ENCODE measurements at places on chromosomes 12 and 14.

DNA sequence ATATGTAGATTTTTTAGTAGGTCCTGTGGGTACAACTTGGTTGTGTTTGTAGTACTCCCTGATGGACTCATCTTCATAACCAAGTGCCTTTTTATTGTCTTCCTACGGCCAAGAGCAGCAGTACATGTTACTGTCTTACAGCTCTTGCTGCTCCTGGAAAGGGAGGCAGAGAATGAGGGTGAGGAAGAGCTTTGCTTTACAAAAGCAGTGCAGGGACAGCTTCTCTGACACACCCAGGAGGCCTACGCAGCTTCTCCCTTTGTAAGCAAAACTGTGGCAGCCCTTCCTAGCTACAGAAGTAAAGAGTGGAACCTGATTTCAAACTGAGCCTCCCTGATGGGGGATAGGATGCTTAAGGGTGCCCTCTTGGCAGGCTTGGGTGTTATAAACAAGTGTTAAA, 18.6 kb downstream of the MYRFL start:
- DNase-seq = no peak

DNA sequence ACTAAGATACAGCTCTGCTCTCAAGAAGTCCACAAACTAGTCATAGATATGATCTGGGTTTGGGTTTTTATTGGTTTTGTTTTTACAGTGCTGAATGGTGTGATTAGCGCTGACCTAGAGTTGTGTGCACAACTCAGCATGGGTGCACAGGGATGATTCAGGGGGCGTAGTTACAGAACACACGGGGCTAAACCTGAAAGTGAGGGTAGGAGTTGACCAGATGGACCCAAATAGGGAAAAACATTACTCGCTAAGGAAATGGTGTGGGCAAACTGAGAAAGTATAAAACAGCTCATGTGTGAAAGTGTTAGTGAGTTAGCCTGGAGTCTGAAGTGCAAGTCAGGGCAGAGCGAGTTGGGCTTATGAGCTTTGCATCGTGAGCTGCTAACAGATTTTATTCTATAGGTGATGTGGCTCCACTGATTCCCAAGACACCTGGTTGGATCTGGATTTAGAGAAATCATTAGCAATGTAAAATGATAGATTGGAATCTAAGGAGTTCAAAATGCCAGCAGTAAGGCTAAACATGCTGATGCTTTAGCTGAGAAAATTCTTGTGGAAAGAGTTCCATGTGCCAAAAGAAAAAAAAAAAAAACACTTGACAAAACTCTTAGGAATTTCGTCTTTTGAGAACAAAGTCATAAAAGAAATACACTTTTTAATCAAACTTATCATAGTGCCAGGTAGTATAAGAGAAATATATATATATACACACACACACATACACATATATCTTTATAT, 134.9 kb downstream of the SLC5A8 start:
- no peak for DNase-seq

- no peak for DNase-seq
Measured at GRCh38 chr12:14239350-14239934, 126.0 kb upstream of the ATF7IP start.

DNA sequence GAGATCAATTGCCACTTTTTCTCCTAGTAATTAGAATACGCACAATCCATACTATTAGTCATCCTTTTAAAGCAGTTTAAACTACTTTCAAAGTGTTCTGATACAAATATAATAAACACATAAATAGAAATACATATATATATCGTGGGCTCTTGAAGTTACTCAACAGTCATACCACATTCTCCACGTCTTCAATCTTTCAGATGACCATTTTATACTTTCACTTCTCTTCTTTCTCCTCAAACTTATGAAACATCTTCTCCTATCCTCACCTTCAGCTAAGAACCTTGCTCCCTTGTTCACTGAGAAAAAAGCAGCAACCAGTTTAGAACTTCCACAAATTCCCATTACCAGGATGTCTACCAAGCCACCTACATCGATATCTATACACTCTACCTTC, 19.2 kb downstream of the CEP290 start:
- DNase-seq = no peak

DNA sequence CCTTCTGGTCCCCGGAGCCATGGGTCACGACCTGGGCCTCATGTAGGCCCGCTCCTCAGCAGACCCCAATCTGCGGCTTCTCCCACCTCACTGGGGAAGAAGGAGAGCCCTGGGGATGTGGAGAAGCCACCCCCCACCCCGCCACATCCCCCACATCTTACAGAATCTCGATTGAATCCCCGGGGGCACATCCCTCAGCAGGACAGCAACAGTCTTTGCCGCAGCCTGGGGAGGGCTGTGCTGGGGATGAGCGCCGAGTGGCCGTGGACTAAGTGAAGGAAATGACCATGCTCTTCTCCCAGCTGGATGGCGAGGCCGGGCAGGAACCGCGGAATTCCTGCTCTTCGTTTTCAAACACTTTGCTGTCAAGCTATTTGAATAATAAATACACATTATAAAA, 169.0 kb upstream of the RTL1 start:
- no peak for DNase-seq

DNA sequence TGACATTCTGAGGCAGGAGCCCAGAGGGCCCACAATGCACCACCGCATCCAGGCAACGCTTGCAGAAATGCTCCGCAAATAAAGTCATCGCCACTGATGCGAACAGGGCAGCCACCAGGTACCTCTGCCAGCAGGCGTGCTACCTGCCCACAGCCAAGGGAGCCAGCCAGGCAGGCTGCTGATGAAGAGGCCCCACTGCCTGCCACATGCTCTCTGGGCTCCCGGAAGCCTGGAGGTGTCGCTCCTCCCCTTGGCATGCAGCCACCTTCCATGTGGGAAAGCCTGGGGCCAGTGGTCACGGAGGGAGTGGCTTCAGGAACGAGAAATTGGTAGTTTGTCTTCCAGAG, 14.7 kb downstream of the GPR132 start:
- DNase-seq = no peak

DNA sequence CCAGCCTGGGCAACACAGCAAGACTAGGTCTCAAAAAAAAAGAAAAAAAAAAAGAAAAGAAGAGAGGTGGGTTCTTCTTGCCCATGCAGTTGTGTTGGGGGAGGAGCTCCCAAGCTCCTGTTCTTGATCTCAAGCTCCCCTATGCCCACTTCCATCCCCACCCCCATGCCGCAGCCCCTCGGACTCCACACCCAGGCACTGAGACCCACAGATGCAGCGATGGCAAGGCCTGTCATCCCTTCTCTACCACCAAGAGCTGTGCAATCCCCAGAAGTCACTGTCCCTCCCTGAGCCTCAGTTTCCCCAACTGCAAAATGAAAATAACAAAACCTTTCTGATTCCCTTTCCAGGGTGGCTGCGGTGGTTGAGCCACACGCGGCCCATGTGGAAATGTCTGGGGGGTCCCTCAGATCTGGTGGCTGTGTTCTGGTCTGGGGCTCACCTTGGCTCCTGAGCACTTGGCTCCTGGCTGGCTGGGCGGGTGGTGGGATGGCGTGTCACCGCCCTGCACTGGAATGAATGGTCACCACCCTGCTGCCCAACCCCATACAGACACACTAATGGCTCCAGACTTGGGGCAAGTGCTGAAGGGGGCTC, 22.6 kb upstream of the KIF26A start:
- DNase-seq = no peak

GRCh38 chr14:90649083-90649482, 167.1 kb downstream of the TTC7B start:
- DNase-seq = no peak

DNA sequence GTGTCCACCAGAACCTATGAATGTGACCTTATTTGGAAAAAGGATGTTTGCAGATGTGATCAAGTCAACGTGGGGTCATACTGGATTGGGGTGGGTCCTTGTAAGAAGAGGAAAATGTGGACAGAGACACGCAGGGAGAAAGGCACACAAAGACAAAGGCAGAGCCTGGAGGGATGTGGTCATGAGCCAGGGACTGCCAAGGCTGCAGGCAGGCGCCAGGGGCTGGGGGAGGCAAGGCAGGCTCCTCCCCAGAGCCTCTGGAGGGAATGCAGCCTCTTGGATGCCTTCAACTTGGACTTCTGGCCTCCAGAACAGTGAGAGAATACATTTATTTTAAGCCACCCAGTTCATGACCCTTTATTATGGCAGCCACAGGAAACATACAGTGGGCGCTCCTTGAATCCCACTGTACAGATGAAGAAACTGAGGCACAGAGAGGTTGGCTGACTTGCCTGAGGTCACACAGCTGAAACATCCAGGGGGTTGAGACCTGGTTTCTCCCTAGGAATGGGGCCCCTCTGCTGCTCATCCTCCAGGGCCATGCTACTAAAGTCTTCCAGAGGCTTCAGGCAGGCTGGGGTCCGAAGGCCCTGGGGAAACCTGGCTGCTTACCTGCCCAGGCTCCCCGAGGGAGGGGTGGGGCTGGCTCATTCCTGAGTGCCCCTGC, 99.7 kb downstream of the RFLNA start:
- DNase-seq = no peak

- DNase-seq = no peak
Measured at GRCh38 chr14:24329736-24330135, 5.1 kb downstream of the ADCY4 start.

GRCh38 chr14:68643673-68644072, 149.2 kb downstream of the ZFP36L1 start:
- no peak for DNase-seq

All from cerebellar nuclear complex (tissue), 1 donor.